ENCODE measurements at places on chromosomes 7 and 10. TPM values are rescaled to one million over a fixed set of nuclear protein-coding genes. Genes with fewer than 3 reads are reported as not detected.

Gene DPYSL4
- total RNA-seq: 6.8 TPM

Gene EGFR
- total RNA-seq: 15.7 TPM

Gene MYOF
- total RNA-seq: 16.9 TPM

Gene IDE
- total RNA-seq: 54.1 TPM

Gene NUTM2D
- total RNA-seq: 6.4 TPM

Gene RBP3
- not detected for total RNA-seq

Gene OGDHL
- 8.3 TPM for total RNA-seq

Gene HABP2
- total RNA-seq: 0.09 TPM

Gene OR2A5
- not detected for total RNA-seq

DNA sequence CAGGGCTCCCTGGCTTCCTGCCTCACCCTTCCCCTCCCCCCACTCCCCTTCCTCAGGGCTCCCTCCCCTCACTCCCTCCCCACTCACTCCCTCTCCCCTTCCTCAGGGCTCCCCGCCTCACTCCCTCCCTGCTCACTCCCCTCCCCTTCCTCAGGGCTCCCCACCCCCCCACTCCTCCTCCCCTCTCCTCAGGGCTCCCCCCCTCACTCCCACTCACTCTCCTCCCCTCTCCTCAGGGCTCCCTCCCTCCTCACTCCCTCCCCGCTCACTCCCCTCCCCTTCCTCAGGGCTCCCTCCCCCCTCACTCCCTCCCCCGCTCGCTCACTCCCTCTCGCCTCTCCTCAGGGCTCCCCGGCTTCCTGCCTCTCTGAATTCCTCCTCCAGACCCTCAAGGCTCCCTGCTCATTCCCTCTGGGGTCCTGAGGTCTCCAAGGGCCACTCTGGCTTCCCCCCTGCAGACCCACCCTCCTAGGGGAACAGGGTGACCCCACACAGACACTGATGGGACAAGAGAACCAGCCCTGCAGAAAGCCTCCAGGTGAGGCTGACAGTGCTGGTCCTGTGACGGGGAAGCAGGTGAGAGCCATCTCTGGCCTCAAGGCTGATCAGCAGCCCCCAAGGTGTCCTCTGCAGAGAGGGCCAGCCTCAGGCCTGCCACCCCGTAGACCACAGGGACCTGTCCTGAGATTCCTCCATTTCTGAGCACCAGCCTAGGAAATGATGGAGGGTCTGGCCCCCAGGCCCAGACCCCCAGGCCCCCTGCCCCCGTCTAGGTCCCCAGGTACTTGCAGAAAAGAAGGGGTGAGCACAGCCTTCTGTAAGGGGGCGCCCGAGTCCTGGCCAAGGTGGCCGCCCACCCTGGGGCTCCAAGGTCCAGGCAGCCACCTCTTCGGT lies 47.2 kb downstream of the PWWP2B start:
- no peak for DNase-seq

DNA sequence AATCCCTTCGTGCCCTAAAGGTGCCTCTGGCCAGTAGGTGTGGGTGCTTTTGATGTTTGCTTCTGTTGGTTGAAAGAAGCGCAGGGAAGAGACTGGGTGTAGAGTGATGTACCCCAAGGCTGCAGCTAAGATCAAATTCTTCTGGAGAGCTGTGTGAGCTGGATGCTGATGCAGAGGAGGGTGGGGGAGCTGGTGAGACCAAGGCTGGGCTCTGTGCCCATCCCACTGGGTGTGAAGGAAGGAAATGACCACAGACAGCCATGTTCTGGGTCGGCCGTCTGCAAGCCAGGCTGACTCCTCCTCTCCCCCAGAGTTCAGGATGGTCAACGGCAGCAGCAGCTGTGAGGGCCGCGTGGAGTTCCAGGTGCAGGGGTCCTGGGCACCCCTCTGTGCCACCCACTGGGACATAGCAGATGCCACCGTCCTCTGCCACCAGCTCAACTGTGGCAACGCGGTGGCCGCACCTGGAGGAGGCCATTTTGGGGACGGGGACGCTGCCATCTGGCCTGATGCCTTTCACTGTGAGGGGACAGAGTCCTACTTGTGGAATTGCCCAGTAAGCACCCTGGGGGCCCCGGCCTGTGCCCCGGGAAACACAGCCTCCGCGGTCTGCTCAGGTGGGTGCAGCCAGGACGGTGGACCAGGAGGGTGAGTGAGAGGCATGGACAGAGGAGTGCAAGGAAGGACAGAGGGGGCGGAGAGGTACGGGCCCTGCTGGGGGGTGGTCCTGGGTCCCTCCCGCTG lies 5.1 kb downstream of the SCART1 start:
- peak; percentile 35 for DNase-seq

GRCh38 chr10:96222441-96222840 lies 48.9 kb downstream of the BLNK start:
- no peak for DNase-seq

GRCh38 chr10:91756286-91756685 lies 41.9 kb upstream of the TNKS2 start:
- no peak for DNase-seq

- DNase-seq: peak; percentile 62
These were observed 6.9 kb downstream of the C10orf62 start for GRCh38 chr10:97596101-97597082.

- no peak for DNase-seq
These were observed 35.4 kb upstream of the C10orf71 start for GRCh38 chr10:49263591-49263990.

DNA sequence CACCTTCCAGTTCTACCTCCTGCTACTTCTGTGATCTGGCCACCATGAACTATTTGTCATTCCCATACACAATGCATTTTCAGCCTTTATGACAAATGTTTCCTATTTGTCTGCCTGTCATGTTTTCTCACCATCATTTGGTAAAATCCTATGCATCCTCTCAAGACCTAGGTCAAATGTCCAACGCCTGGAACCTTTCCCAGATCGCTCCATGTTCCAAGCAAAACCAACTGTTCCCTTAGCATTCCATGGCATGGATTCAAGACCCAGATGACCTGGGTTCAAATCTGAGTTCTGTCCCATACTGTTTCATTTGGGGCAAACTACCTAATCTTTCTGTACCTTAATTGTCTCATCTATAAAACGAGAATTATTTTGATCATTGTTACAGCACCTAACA lies 98.9 kb downstream of the USP6NL start:
- no peak for DNase-seq

- peak; percentile 61 for DNase-seq
These were observed 669 bp downstream of the PI4K2A start for GRCh38 chr10:97640868-97641811.

DNA sequence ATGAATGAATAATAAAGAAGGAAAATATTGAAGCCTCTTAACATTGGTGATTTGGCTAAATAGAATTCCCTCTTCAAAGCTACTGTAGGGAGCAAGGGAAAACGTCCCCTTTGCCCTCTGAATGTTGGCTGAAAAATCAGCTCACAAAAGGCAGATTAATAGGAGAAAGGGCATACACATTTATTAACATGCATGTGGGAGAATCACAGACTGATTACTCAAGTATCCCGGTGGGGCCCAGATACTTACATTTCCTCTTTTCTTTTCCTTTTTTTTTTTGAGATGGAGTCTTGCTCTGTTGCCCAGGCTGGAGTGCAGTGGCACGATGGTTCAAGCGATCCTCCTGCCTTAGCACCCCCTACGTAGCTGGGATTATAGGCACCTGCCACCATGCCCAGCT lies 68.5 kb downstream of the HK1 start:
- no peak for DNase-seq

DNA sequence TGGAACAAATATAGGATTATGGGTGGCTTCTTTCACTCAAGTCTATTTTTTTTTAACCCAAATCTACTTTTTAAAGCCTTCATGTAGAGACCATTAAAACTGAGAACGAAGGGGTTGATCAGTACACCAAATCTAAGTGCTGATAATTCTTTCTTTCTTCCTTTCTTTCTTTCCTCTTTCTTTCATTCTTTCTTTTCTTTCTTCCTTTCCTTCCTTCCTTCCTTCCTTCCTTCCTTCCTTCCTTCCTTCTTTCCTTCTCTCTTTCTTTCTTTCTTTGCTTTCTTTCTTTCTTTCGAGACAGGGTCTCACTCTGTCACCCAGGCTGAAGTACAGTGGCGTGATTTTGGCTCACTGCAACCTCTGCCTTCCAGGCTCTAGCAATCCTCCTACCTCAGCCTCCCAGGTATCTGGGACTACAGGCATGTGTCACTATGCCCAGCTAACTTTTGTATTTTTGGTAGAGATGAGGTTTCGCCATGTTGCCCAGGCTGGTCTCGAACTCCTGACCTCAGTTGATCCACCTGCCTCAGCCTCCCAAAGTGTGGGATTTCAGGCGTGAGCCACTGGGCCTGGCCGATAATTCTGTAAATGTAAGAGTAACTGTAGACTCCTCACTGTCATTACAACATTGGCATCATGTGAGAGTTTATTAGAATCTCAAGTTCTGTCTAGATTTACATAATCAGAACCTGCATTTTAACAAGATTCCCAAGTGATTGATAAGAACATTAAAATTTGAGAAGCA lies 236.4 kb downstream of the TFEC start:
- DNase-seq: no peak

GRCh38 chr7:8338206-8338605 lies 76.2 kb upstream of the ICA1 start:
- no peak for DNase-seq

DNA sequence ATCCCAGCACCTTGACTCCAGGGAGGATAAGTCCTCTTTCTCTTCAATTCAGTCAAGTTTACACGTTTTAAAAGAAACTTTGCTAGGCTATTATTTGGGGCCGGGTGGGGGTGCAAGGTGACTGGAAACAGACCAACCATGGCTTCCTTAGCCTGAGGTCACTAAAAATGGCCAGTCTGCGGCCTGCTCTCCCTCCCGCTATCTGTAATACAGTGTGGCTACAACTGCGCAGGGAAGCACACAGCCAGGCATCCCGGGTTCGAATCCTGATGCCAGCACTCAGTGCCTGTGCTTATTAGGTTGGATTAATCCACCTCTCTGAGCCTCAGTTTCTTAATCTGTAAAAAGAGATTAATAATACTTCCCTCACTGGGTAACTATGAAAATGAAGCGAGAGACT lies 19.5 kb downstream of the ATP6V1F start:
- DNase-seq: no peak

DNA sequence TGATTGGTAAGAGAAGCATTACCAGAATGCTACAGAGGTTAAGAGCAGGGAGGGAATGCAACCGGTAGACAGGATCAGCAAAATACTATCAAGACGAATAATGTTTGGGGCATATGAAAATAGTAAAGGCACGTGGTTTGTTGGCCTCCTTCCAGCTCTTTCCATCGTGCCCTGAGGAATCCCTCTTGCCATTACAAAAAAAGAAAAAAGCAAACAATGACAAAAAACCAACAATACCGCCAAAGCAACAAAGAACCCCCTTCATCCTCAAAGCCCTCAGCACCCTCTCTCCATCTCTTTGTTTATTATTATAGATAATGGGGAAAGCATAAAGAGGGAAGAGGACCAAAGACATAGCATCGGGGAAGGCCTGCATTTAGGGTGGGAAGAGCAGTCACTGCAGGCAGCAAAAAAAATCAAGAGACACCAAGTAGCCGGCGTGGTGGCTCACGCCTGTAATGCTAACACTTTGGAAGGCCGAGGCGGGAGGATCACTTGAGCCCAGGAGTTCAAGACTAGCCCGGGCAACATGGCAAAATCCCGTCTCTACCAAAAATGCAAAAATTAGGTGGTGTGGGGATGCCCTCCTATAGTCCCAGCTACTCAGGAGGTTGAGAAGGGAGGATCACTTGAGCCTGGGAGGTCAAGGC lies 78.0 kb downstream of the HIP1 start:
- no peak for DNase-seq

- no peak for DNase-seq
These were observed 339.4 kb upstream of the SHH start for GRCh38 chr7:156151658-156152057.

- DNase-seq: no peak
These were observed 10.6 kb upstream of the RAB11FIP2 start for GRCh38 chr10:118057361-118057760.

DNA sequence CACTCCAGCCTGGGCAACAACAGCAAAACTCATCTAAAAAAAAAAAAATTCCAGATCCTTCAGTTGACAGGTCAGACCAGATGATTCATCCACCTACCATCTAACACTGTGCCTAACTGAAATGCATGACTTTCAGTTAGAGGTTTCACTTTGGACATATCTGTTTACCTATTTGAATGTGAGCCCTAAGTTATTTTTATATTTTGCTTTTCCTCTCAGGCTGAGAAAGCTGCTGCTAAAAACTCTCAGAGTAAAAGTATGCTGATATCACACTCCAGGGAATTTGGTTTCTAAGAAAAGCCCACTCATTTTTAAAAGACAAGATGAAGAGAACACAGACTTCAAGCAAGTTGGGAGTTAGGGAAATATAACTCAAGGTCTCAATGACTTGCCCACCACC lies 126.0 kb downstream of the SGMS1 start:
- no peak for DNase-seq

DNA sequence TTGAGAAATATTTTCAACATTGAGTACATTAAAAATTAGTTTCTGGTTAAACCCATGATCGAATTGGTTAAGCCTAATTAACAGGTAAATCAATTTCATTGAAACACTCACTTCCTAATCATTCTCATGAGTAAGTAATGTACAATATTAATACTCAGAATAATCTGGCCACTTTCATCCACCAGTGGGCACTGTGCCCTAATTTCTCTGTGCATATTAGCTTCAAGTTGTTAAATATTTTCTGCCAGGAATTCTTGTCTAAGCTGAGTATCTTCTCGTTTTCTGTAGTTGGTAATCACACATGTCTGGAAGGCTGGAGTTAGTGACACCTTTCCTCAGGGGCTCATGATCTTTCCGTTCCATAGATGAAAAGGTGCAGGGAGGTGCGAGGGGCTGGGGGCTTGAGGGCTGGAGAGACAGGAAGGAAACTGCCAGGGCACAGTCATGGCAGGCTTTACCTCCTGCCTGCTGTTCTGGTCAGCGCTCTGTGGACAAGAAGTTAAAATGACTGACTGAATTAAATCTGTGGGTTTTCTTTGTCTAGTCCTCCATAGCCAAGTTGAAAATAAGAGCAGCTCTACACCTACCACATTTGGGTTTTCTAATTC lies 71.9 kb downstream of the WIPF3 start:
- no peak for DNase-seq

GRCh38 chr10:1115607-1115955 lies 59.4 kb downstream of the WDR37 start:
- no peak for DNase-seq

DNA sequence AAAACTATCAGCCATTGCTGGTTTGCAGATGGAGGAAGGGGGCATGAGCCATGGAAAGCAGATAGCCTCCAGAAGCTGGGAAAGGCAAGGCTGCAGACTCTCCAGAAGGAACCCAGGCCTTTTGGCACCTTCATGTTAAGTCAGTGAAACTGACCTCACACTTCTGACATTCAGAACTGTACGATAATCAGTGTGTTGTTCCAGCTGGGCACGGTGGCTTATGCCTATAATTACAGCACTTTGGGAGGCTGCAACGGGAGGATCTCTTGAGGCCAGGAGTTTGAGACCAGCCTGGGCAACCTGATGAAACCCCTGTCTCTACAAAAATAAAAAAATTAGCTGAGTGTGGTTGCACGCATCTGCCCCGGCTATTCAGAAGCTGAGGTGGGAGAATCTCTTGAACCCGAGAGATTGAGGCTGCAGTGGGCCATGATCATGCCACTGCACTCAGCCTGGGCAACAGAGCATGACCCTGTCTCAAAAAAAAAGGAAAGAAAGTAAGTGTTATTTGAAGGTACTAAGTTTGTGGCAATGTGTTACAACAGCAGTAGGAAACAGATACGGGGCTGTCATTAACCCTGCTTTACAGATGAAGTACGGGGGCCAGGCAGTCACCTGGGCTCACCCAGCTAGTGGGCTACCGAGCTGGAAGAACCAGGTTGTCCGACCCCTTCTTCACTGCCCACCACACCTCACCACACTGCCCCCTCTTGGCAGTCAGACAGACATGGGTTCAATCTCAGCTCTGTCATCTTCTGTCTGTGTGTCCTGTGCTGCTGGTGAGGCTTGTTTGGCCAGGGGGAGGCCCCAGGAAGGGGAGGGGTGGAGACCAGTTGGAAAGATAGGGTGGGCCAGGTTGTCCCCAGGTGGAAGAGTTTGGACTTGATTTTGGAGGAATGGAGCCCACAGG lies 18.3 kb downstream of the CHST3 start:
- DNase-seq: no peak
